ENCODE measurements at places on chromosomes 11 and 22.

DNA sequence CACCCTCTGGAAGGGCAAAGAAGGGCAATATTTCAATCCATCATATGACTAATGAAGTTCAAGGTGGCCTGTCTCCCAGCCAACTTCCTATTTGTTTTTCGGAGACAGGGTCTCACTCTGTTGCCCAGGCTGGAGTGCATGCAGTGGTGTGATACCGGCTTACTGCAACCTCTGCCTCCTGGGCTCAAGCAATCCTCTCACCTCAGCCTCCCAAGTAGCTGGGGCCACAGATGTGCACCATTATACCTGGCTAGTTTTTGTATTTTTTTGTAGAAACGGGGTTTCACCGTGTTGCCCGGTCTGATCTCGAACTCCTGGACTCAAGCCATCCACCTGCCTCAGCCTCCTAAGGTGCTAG is 13.4 kb downstream of the ABTB2 start:
- no peak for DNase-seq

DNA sequence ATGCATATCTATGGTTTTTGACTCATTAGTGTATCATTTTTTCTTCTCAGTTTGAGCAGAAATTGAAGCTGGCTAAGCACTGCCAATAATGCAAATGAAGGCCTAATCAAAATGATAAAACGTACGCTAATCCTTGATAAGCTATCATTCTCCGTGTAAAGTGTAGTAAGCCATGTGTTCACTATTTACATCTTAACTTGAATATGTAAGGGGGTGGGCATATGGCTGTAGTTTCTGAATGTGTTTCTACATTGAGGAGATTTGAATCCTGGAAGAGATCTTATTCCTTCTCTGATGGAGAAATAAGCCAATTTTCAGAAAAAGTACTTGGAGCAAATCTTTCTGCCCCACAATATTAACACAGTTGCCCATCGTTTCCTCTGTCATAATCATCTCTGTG is 351.8 kb upstream of the ANO3 start:
- DNase-seq, result no peak

GRCh38 chr11:3831378-3832239 is 9.2 kb downstream of the RHOG start:
- no peak for DNase-seq

DNA sequence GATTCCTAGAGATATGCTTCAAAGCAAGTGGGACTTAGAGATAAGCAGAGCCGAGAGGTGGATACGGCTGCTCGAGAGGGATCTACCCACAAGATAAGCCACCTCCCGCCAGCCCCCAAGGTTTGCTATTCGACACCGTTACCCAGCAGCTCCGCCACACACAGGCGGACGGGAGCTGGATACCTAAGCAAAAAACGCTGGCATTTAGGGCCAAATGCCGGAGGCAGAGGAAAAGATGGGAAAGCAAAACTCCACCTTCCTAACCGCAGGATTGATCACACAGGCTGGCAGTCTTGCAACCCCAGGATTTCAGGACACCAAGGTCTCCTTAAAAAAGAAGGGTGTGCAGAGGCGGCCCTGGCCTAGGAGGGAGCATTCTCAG is 709 bp downstream of the FTH1 start:
- DNase-seq, result no peak

DNA sequence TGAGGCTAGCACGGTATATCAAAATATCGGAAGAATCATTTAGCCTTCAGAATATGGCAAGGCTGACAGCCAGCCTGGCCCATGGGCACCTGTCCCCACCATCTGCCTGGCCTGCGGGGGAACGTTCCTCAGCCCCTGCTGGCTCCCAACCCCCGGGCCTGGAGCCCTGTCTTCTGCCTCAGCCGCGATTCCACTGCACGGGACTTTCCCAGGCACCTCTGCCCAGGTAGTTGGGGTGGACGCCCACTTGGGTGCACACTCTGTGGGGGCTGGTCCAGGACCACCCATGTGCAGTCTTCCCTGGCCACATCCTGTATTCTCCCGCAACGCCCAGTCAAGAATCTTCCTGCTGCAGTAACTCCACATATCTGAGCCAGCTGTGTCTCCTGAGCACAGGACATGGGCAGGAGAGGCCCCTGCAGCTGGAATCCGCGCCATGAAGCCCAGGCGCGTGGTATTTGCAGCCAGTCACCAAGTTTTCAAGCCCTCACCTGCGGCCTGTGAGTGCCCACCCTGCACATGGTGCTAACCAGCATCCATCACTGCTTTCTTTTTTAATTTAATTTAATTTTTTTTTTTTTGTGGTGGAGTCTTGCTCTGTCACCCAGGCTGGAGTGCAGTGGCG is 77.9 kb downstream of the KCNQ1 start:
- no peak for DNase-seq

Data from epithelial cell of proximal tubule (primary cell).